Esophagus muscularis mucosa (tissue), 4 donors: ENCODE measurements at places on chromosomes 7 and 10. TPM values are rescaled to one million over a fixed set of nuclear protein-coding genes. Genes with fewer than 3 reads are reported as not detected.

DNA sequence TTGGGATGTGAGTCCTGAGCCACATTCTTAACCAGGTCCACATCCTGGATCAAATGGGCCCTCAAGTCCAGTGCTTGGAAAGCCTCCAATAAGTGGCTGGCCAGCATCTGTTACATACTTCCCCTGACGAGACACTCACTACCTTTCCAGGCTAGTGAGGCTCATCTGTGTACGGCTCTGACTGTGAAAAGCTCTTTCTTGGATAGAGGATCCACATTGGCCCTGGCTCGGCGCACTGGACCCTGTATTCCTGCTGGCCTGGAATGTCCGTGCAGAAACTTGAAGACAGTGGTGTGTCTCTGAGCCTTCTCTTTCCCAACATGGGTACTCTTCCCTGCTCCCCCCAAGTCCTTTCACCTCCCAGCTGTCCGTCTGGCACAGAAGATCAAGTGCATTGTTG lies 35.5 kb downstream of the MYL10 start:
- no peak overlapping the region for H3K27ac ChIP-seq
- H3K4me1 ChIP-seq: no peaks in the 10 kb centered on the region

The FGL2 gene
- 316 TPM for total RNA-seq

GRCh38 chr7:92156990-92157389 lies 22.0 kb downstream of the LRRD1 start:
- no peak overlapping the region for H3K4me3 ChIP-seq
- no peaks in the 10 kb centered on the region for H3K36me3 ChIP-seq
- no peak for DNase-seq
- no peaks in the 10 kb centered on the region for H3K27me3 ChIP-seq
- no peaks in the 10 kb centered on the region for H3K4me1 ChIP-seq

DNA sequence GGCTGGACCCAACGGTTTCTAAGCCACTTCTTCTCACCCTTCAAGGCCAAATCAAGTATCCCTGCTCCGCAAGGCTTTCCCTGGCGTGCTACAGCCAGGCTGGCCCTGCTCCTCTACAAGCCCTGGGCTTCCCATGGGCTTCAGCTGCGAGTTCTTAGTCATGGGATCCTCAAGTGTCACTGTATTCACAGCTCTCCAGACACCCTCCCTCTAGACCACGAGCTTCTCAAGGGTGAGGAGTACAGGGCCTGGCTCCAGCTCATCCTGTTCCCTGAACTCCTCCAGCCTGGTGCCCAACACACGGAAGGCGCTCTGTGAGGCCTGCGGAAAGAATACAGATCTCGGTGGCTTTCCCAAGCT lies 38.8 kb downstream of the FAM53B start:
- H3K4me3 ChIP-seq: no peak overlapping the region
- peak overlapping the region; percentile 81 for H3K27ac ChIP-seq
- H3K36me3 ChIP-seq: no peaks in the 10 kb centered on the region
- DNase-seq: no peak
- H3K27me3 ChIP-seq: no peaks in the 10 kb centered on the region

GRCh38 chr10:22314852-22315251 lies 1.3 kb upstream of the COMMD3 start:
- no peak for DNase-seq
- H3K4me3 ChIP-seq: peak overlapping the region; percentile 70
- H3K27me3 ChIP-seq: no peaks in the 10 kb centered on the region
- H3K4me1 ChIP-seq: peaks cover 41% of the 10 kb centered on the region
- H3K36me3 ChIP-seq: no peaks in the 10 kb centered on the region
- no peak overlapping the region for H3K27ac ChIP-seq

The C10orf90 gene
- not detected for total RNA-seq

- H3K27ac ChIP-seq: no peak overlapping the region
- H3K27me3 ChIP-seq: no peaks in the 10 kb centered on the region
- H3K4me3 ChIP-seq: no peak overlapping the region
- peaks cover 16% of the 10 kb centered on the region for H3K36me3 ChIP-seq
- no peaks in the 10 kb centered on the region for H3K4me1 ChIP-seq
- DNase-seq: no peak
Measured at GRCh38 chr7:43769791-43770465, 11.4 kb downstream of the BLVRA start.

The MYL7 gene
- total RNA-seq: not detected
